ENCODE measurements at places on chromosomes 2 and 18.

- DNase-seq: no peak
Observed at GRCh38 chr2:208319391-208319790, 53.3 kb downstream of the PIKFYVE start.

DNA sequence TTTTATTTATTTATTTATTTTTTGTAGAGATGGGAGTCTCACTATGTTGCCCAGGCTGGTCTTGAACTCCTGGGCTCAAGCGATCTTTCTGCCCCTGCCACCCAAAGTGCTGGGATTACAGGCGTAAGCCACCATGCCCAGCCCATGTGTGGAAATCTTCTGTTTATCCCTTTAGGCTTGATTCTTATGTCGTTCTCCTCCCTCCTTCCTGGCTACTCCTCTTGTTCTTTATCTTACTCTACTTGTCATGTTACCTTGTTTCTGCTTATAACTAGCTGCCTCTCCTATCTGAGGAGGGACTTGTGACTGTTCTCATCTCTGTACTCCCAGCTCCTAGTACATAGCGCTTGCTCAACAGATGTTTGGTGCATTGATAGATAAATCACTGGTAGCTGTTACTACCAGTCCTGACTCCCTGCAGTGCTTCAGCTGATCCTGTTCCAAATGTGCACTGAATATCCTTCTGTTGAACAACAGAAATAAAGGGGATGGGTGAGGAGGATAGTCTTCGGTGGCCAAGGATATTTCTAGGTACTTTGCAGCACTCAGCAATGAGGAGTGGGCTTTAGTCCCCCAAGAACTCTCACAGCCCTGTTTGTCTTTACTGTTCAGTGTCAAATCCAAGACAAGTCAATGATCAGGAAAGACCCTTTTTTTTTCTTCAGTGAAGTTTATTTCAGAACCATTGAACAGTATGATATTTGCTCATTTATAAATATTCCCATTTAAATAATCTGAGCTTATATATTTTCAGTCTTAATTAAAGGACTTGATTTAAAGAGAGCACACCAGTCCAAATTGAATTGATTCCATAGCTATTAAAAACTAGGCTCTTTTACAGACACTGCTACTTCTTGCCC, 7.2 kb downstream of the IL1B start:
- DNase-seq: no peak

GRCh38 chr2:234952270-234953115, 676 bp downstream of the SH3BP4 start:
- DNase-seq: no peak

- DNase-seq: no peak
Observed at GRCh38 chr18:35283923-35284794, 5.9 kb downstream of the ZSCAN30 start.

- no peak for DNase-seq
Observed at GRCh38 chr18:51617167-51617566, 419.7 kb upstream of the MEX3C start.

- DNase-seq: no peak
Observed at GRCh38 chr18:79497638-79498081, 101.9 kb downstream of the NFATC1 start.

DNA sequence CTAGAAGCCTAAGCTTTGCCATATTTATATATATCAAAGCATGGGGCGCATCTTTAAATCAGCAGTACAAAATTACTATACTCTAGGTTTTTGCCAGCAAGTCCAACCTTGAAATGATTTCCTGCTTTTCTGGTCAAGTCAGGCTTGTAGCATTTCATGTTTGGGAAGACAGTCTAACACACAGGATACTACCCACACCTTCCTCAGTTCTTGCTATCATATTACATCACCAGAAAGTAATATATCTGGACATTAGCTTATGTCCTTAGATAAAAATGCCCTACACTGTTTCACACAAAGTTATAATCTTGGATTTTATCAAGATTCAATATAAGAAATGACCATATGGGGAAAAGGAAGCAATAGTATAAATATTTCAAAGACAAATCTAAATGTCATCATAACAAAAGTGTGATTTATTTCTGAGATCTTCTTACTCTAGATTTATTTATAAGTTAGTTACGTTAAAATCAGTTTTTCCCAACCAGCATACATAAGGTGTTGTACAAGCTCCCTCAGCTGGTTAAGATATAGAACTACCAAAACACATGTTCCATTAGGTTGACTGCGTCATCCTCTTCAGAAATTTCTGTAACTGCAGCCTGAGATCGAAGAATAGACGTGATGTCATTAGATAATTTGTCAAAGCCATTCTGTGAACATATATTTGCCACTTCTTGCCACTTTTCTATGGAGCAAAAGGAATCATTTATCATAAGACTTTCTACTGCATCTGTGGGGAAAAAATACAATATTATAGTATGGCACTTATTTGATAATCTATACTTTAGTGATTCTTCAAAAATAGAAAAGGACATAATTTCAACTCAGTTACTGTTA, 56.6 kb downstream of the CLHC1 start:
- no peak for DNase-seq

- no peak for DNase-seq
Observed at GRCh38 chr2:207296265-207296948, 130.7 kb upstream of the KLF7 start.

GRCh38 chr2:222756951-222757650, 85.6 kb downstream of the MOGAT1 start:
- no peak for DNase-seq

DNA sequence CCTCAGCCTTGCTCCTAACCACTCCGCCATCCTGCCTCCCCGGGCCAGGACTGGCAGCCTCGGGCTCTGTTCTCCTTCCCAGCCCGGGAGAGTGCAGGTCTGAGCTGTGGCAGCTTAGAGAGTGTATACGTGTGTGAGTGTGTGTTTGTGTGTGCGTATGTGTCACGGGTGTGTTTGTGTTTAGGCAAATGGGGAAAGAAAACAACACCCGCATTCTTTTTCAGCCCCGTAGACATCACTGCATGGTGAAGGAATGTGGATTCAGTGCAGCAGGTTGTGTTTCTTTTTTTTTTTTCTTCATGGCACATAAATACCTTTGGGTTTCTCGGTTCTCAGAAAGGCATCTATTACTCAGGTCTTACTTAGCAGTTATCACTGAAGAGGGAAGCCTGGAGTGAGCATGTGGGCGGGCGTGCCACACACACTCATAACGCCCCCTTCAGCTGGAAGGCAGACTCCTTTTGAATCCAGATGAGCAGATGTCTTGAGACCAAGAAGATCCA, 44.2 kb downstream of the GLI2 start:
- DNase-seq: no peak

GRCh38 chr2:85257970-85258605, 69.7 kb downstream of the TGOLN2 start:
- DNase-seq: no peak
